ENCODE measurements at places on chromosomes 2 and 18.

- DNase-seq = peak; percentile 48
These were observed 460.4 kb downstream of the STK39 start for GRCh38 chr2:167787021-167787420.

DNA sequence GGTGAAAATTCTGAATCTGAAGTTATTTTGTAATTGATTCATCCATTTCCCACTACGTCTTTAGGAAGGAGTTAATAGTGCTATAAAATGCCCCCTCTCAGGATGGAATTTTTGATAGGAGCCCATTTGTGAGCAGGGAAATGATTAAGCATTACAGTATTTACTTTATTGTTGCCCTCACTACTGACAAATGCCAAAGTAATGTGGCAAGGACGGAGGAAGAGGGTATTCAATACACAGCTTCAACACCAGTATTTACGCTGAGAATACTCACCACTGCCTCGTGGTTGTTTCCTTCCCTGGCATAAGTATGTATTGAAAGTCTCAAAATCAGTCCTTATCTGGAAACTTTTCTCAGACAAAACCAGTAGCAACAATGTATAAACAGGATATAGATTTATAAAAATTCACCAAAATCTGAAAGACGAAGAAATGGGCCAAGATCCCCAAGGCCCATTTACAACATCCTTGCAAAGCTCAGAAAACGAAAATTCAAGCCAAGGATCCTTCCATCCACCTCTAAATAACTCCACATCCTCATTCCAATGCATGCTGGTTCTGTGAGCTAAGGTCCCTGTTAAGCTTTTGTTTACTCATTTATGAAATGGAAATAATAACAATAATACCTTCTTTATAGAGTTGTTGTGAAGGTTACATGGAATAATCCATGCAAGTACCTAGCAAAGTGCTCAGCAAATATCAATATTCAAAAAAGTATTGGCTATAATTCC, 29.3 kb downstream of the FEZ2 start:
- no peak for DNase-seq

GRCh38 chr2:222404151-222404905, 20.0 kb upstream of the SGPP2 start:
- DNase-seq = no peak

- DNase-seq = peak; percentile 53
These were observed 39.6 kb downstream of the HS1BP3 start for GRCh38 chr2:20611077-20611843.

DNA sequence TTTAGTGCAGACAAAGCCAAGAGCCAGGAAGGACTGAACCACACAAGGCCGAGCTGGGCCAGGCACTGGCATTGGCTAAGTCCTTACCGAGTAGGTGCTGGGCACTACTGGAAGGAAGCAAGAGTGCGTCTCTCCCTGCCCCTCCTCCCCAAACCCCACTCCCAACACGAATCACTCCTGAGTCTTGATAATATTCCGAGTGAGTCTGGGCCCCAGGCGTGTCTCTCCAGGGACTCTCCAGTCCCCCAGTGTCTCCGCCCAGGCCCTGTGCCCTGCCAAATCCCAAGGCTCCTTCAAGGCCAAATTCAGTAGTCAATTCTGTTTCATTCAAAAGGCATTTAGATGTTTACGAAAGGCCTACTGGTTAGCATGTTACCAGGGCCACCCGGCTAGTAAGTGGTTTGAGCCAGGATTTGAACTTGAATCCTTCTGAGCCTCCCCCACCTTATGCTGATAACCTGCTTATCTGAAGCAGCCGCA, 82.8 kb downstream of the GLI2 start:
- DNase-seq = peak; percentile 61

DNA sequence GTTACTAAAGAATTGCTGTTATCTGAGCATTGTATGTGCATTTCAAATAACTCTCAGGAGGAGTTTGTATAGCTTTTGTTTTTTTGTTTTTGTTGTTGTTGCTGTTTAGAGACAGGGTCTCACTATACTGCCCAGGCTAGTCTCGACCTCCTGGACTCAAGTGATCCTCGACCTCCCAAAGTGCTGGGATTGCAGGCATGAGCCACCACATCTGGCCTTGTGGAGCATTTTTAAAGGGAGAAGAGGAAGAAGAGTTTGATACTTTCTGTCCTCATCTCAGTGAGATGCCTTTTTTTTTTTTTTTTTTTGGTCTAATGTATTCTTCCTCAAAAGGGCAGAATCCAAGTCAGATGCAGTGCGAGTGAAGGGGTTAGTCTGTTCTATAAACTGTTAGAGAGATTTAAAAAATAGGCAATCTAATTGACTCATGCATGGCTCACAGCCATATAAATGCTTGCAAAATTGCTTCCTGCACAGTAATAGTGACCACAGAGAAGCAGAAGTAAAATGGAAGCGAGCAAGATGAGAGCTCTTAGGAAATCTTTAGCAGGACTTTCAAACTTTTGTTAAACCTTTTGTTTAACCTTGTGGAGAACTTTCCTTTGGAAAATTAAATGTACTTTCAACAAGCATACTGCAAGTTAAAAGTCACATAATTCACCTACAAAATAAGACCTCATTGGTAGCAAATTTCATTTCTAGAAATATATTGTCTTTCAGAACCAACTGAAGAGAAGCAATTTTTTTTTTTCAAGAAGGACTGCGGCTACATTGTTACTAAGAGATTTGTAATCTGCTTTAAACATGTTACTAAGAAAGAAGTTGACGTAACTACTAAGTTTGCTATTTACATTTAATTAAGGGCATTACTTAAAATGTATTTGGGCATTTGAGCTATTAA, 52.3 kb upstream of the ROCK1 start:
- no peak for DNase-seq

GRCh38 chr2:215811409-215812345, 201.7 kb downstream of the MREG start:
- no peak for DNase-seq

GRCh38 chr2:175743011-175743410, 259.1 kb downstream of the LNPK start:
- DNase-seq = no peak

- DNase-seq = no peak
These were observed 192.0 kb downstream of the NBAS start for GRCh38 chr2:15369129-15369528.

DNA sequence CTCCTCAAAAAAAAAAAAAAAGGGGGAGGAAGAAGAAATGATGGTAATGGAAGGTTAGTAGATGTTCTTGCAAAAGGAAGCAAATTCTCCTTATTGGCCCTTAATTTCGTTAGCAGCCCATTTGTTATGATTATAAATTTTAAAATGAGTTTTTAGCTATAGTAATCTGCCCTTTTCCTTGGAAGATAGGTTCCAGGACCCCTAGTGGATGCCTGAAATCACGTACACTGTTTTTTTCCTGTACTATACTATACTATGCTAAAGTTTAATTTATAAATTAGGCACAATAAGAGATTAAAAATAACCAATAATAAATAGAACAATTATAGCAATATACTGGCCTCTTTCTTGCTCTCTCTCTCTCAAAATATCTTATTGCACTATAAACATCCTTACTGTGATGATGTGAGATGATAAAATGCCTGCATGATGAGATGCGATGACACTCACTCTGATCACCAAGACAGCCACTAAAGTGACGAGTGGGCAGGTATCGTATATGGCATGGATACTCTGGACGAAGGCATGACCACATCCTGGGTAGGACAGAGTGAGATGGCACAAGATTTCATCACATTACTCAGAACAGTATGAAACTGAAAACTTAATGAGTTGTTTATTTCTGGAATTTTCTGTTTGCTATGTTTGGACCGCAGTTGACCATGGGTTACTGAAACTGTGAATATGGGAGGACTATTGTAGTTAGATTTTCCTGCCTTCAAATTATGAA, 87.2 kb downstream of the KCTD18 start:
- DNase-seq = no peak

GRCh38 chr2:179417436-179417949, 152.9 kb upstream of the SESTD1 start:
- DNase-seq = no peak

- no peak for DNase-seq
These were observed 59.3 kb upstream of the ITM2C start for GRCh38 chr2:230805353-230806017.

GRCh38 chr2:105754011-105754410, 9.3 kb downstream of the NCK2 start:
- no peak for DNase-seq

DNA sequence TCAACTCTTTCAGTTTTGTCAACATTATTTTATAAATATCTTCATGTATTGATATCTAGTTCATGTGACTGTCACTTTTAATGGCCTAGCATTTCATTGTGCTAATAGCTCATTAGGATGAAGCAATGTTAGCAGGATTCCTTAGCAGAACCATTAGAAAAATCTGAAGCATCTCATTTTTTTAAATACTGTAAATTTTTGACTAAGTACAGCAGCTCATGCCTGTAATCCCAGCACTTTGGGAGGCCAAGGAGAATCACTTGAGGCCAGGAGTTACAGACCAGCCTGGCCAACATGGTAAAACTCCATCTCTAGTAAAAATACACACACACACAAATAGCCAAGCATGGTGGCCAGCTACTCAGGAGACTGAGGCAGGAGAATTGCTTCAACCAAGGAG, 15.6 kb upstream of the ANTXR1 start:
- no peak for DNase-seq

DNA sequence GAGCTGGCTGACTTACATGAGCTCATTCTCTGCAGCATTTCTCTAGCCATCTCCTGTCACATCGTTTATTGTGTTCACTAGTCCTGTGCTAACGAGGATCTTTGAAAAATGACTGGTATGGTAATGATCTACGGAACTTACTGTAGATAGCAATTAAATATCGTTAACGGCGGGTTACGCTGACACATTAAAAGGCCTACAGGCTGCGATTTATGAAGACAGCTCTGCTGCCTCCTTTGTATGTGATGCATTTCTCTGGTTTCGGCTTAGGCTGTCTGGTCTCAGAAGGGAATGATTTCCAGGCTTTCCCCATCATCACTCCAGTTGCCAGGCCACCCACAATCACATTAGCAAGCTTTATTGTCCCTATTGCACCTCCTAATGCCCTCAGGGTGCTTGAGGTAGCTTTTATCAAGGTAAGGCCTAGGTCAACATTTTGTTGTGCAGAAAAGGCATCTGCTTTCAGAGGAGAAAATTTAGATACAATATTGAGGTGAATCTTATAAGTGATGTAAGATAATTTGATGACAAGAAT, 284.4 kb downstream of the SOX11 start:
- no peak for DNase-seq

- no peak for DNase-seq
These were observed 132.2 kb downstream of the SMAD7 start for GRCh38 chr18:48818329-48819254.

- DNase-seq = no peak
These were observed 2.3 kb downstream of the KIF5C start for GRCh38 chr2:148877403-148877740.

DNA sequence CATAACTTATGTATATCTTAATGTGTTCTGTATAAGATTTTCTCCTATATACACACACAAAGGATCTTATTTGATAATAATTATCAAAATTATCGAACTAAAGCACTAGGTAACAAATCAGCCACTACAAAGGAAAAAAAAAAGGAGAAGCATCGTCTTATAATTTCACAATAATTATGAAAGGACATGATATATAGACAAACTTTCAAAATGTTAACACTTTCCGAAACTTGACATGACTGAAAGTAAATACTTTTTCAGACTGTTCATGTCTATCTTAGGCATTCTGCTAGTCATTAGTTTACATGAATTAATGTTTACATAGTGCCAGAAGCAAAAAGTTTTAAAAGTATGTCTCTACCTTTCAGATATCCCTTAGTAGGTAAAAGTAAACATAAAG, 7.3 kb upstream of the NR4A2 start:
- DNase-seq = no peak

GRCh38 chr18:35743916-35744315, 162.4 kb downstream of the GALNT1 start:
- DNase-seq = no peak

- no peak for DNase-seq
These were observed 74.5 kb downstream of the MRPS9 start for GRCh38 chr2:105112345-105112744.

DNA sequence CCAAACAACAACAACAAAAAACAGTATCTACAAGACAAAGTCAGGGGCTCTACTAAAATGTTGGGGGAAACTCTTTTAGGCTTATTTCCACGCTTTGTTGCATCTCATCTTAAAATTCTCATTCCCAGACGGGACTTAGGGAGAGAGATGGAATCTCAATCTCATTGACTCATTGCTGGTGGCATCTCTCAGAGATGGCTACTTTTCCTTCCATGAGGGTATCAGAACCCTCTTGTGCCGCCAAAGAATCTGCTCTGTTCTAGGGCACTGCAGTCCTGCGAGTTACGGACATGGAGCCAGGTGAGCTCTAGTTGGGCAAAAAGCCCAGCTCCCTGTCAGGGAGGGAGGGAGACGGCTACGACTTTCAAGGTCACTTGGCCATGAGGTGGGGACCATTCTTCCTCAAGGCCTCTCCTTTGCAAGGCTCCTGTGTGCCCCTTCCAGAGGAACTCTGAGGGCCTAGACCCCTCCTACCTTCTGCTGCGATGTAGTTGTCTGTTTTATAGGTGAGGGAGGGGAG, 68.0 kb downstream of the MYCN start:
- DNase-seq = no peak

DNA sequence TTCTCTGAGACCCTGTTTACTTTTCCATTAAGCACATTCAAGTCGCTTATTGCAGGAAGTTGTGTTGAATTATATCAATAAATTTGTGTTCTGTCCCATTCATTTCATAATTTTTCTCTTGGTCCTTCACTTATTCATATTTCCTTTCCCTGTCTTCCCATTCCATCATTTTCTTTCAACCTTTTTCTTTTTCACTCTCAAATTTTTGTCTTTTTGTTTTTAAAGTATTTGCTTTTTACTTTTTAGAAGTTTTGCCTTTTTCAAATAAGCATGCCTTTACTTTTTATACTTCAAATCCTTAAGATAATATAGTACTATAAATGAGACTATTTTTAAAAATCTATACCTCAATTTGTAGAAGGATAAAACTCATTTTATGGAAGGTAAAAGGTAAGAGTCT, 120.5 kb downstream of the ATL2 start:
- no peak for DNase-seq

- DNase-seq = no peak
These were observed 240.5 kb downstream of the RDH14 start for GRCh38 chr2:18319987-18320386.

DNA sequence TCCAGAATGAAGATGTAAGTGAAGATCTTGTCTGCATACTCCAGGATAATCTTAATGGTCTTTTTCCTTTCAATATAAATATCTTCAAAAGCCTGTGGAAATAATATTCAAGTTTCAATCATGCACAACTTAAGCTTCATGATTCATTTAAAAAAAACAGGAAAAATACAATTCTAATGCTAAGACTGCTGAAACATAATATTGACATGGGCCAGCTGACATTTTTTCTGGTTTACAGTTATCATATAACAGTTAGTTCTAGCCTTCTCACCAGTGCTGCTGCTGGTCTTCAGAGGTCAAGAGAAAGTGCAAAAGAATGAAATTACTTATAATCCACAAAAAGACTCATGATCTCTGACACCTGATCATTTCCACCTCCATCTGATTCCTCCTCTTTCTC, 110.4 kb upstream of the SCN1A start:
- no peak for DNase-seq

DNA sequence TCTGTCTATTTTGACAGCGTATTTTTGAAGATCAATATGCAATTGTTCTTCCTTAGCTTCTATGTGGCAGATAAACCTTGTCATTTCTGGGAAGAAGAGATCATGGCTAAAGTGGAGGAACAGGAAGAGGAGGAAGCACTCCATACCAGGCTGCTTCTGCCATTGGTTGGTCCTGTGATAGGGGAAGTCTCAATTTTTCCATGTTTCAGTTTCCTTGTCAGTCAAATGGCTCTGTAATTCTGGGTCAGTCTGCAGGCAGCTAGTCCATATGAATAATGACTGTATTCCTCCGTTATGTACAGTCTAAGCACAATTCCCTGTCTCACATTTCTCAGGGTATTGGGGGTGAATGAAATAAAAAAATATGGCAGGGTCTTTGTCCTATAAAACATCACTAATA, 277.6 kb upstream of the CXCR4 start:
- DNase-seq = no peak

Data from mucosa of descending colon (tissue), 3 donors.